Activated CD8-positive, alpha-beta memory T cell treated with anti-CD3 and anti-CD28 coated beads for 1 hour (primary cell): ENCODE measurements at places on chromosomes 11 and 22.

GRCh38 chr22:50218153-50218995, 17.6 kb downstream of the SELENOO start:
- DNase-seq = no peak

- no peak for DNase-seq
Measured at GRCh38 chr22:27583856-27584255, 217.7 kb downstream of the MN1 start.

DNA sequence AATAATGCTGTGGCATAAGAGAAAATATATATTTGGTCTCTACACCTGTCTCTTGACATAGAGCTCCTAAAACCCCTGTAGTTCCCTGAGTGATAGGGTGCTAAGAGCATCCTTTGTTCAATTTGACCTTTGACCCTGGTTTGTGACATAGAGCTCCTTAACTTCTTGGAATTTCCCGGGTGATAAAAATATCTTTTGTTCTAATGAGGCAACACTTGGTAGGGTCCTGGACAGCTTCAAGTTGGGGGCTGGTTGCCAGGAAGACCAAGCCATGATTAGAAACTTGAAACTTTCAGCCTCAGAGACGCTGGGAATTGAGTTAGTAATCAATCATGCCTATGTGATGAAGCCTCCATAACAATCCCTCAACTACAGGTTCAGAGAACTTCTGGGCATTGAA, 105.4 kb downstream of the CASP12 start:
- no peak for DNase-seq

- no peak for DNase-seq
Measured at GRCh38 chr11:133553885-133554740, 21.8 kb upstream of the OPCML start.

GRCh38 chr11:1574238-1574932, 2.3 kb upstream of the DUSP8 start:
- DNase-seq = no peak

- no peak for DNase-seq
Measured at GRCh38 chr22:36966851-36967540, 52.3 kb downstream of the TST start.

GRCh38 chr22:47839595-47840227, 1077.3 kb downstream of the TBC1D22A start:
- no peak for DNase-seq

GRCh38 chr11:122082205-122082604, 33.8 kb downstream of the BLID start:
- no peak for DNase-seq

GRCh38 chr22:41642331-41643110, 21.4 kb downstream of the XRCC6 start:
- DNase-seq = no peak

- no peak for DNase-seq
Measured at GRCh38 chr11:133127741-133128140, 404.6 kb downstream of the OPCML start.

DNA sequence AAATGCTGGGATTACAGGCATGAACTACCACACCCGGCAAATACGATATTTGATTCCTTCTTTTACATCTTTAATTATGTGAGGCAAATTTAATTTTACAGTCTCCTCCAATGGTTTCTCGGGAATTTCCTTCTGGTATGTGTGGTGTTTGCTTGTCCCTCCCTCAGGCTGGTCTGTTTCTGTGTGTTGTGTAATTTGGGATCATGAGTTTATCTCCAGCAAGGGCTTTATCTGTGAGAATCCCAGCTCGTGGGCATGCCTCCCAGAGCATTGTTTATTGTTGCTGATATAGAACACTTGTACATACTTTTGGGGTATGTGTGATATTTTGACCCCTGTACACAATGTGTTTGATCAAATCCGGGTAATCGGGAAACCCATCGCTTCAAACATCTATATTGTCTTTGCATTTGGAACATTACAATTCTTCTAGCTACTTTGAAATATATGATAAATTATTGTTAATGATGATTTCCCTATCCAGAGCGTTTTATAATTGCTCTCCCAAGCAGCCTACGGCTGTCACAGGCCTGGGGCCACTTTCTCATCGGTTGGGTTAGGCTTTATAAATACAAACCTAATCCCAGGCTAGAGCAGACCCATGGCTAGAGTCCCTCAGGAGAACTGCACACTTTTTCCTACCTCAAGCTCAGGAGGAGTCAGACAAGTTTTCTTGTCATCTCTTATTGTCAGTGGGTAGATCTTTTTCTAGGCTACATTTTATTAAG, 15.0 kb upstream of the PRR5 start:
- no peak for DNase-seq

DNA sequence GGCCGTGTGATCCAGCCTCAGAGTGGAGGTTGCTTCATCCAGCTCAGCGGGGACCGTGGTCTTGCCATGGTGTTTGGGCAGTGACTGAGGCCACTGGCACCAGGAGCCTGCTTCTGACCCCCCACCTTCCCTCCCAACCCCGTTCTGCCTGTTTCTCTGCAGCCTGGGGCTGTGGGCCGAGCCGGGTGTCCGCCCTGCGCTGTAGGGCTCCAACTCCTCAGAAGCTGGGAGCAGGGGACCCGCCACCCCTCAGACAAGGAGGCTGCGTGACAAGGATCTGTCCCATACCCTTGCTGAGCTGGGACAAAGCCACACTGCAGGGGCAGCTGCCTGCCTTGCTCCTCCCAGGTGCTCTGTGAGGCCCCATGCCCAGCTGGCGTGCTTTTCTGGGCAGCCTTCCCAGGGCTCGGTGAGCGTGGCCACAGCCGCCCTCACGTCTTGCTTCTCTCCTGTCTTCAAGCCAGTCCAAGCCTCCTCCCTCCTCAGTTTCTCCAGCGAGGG, 11.7 kb upstream of the ARFGAP3 start:
- DNase-seq = no peak

- no peak for DNase-seq
Measured at GRCh38 chr11:27218421-27219038, 144.5 kb downstream of the CCDC34 start.

DNA sequence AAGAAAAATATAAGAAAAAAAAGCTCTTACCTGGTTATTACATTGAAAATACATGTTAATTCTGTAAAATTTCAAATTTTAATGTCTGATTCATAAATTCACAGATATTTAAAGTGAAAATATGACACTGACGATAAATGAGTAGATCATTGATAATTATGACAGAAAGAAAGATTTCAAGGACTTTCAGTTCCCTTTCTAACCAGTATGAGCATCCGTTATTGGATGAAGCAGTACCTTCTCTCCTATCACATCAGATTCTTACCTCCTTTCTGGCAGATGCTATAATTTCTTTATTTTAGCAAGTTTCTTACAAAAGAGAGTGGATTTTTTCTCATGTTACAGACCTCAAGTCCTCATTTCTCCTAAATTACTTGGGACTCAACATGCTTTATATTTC, 847.3 kb downstream of the JRKL start:
- no peak for DNase-seq

DNA sequence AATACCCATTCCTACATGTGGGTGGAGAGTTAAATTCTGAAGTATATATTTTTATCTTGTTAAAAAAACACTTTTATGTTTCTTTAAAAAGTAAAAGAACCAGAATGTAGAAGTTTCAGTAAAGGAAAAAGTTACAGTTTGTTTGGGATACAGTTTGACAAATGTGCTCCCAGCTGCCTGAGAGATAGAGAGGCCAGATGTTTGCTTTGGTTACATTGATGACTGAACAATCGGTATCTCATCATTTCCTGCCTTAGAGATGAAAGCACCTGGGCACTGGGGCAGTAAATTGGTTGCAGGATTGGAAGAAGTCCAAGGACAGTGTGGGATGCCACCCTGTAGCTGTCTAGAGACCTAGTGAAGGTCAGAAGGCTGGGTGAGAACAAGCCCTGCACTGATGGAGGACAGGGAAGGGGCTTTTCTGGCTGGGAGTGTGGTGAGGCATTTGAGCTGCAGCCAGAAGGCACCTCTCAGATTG, 16.6 kb downstream of the MED15 start:
- DNase-seq = no peak

DNA sequence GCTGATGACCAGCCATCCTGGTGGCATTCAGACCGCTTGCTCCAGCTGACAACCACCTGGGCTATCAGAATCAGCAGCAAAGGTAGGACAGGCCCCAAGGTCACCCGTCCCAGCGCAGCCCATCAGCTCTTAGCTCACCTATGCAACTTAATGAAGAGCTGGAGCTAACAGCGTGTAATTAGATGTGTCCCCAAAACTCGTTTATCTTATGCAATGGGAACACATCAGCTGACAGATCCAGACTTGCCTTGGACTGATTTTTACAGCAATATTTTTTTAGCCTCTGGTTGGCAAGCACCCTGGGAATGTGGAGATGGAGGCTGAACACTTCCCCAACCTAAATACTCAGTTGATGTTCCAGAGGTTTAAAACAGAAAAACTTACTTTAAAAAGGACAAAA, 76.0 kb downstream of the PACSIN2 start:
- no peak for DNase-seq

DNA sequence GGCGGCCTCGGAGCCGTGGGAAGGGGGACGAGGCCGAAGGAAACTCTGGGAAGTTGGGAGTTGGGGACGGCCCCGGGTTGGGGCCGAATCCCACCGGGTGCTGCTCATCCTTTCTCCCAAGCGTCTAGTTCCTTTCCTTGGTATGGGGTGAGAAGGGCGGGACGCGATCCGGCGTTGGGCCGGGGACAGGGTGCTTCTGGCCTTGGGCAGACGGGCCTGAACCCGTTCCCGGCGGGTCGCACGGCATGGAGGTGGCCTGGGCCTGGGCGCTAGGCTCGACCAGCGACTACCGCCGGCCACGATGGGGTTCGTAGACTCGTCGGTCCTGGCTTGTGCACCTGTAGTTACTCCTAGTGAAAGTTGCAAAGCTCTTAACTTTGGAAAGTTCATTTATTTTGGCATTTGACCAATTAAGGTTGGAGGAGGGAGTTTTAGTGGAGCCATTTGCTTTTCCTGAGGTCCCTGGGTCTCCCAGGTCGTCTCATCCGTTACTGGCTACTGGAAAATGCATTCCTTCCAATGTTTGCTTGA, 1.0 kb downstream of the SYT9 start:
- DNase-seq = no peak

DNA sequence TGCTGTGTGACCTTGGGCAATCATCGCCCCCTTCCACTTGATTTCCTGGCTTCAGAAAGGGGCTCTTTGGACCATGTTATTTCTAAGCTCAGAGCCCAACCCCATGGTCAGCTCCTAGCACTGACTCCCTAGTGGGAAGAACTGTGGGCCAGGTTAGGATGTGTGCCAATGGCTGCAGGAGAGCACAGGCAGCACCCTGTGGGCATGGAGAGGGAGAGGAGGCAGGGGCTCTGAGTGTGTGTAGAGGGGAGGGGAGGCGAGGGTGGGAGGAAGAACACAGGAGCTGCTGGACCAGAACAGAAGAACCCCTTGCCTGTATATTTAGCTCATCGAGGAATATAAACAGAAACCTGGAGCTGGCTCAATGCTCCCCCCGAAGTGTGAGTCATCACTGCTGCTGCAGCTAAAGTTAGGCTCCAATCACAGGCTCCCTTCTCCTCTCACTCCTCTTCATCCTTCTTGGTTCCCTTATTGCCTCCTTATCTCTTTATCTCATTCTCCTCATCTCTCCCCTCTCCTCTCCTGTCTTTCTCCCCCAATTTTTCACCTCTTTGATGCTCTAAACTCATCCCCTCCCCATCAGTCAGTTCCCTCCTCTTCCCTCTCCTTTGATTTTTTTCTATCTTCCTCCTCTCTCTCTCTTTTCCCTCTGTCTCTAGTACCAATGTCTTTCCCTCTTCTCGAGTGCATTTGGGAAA, 14.5 kb upstream of the RPS19BP1 start:
- DNase-seq = no peak

DNA sequence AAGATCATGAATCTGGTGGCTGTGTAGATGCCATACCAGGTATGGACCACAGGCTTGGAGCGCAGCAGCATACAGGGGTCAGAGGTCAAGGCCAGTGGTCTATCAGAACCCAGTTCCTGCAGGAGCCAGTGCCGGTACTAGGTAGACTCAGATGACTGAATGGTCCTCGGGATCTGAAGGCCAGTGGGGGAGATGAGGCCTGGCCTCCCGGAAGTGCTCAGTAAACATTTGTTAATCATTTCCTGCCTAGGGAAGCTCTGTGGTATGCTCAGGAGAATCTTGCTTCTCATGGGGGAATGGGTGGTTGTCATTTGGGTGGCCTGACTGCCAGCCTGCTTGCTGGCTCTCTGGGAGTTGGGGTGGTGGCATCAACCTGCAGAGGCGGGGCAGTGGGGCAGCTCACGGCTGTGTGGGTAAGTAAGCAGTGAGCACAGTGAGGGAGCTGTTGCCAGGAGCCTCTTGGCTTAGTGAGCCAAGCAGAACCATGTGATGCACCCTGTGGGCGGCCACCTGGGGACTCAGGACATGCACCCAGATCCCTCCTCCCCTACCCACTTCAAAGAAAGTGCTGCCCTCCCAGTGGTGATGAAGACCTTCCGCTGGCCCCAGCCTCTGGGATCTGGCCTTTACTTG, 33.0 kb downstream of the PTPRJ start:
- DNase-seq = no peak

DNA sequence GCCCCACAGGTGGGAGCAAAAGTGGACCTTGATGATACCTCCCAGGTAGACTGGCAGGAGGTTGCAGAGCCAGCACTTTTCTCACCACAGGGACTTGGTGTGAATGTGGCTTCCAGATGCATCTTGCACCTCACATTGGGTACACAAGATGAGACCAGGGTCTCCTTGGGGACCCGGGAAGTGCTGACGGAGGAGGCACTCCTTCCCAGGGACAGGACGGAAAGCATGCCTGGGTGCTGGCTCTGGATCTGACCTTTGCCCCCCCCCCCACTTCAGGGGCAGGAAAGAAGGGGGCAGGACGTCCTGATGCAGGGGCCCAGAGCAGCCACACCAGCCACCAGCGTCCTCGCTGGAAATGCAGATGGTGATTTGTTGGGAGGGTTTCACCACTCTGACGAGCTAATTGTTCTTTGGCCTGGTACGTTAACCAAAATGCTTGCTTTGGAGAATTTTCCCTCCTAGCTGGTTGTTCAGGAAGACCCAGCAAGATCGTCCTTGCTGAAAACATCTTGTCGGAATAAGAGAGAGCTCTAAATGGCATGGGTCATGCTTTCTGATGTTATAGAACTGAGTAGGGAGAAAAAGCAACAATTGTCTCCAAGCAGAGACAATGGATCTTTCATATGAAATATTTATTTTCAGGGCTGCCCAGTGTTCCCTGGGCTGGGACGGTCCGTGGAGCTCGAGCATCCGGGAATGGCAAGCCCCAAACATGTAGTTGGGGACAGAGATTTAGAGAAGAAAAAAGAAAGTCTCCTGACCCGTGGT, 74.4 kb upstream of the PPARA start:
- no peak for DNase-seq

DNA sequence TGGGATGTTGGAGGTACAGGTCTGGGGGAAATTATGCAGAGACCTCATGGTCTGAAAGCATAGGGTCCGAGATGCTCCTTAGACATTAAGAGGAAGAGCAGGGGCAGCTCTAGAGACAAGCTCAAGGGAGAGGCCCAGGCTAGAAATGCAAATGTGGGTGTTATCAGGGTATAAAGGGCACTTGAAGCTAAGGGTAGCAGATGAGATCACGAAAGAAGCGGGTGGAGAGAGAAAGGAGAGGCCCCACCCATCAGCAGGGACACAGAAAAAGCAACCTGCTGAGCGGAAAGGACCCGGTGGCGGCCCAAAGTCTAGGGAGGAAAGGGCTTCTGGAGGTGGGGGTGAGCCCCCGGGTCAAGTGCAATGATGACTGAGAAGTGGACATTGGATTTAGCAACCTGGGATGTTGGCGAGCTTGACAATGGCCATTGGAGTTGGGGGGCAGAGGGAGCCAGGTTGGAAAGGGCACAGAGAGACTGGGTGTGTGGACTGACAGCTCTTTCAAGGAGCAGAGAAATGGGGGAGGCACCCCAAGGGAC, 8.9 kb downstream of the TMPRSS6 start:
- DNase-seq = no peak

- DNase-seq = no peak
Measured at GRCh38 chr11:69157822-69158231, 2.1 kb downstream of the SMIM38 start.

- no peak for DNase-seq
Measured at GRCh38 chr11:44243595-44244343, 66.2 kb downstream of the ALX4 start.
